ENCODE measurements at places on chromosomes 7 and 10. TPM values are rescaled to one million over a fixed set of nuclear protein-coding genes. Genes with fewer than 3 reads are reported as not detected.

Gene SPOCK2
- total RNA-seq = 0.33 TPM

Gene TUBB8
- not detected for total RNA-seq

Gene DENND2A
- total RNA-seq = 39.0 TPM

Gene PTPRN2
- total RNA-seq = 0.77 TPM

GRCh38 chr7:12030116-12030515 lies 181.0 kb upstream of the TMEM106B start:
- no peaks in the 10 kb centered on the region for H3K27me3 ChIP-seq
- H3K36me3 ChIP-seq = no peaks in the 10 kb centered on the region
- no peak overlapping the region for H3K4me3 ChIP-seq
- no peak for DNase-seq
- no peak overlapping the region for H3K27ac ChIP-seq

- no peak for DNase-seq
- H3K27ac ChIP-seq = no peak overlapping the region
- no peaks in the 10 kb centered on the region for H3K36me3 ChIP-seq
- no peaks in the 10 kb centered on the region for H3K27me3 ChIP-seq
- H3K4me1 ChIP-seq = no peaks in the 10 kb centered on the region
- no peak overlapping the region for H3K4me3 ChIP-seq
These were observed 127.6 kb upstream of the UNC5B start for GRCh38 chr10:71084818-71085126.

- H3K27me3 ChIP-seq = no peaks in the 10 kb centered on the region
- H3K4me3 ChIP-seq = no peak overlapping the region
- H3K27ac ChIP-seq = no peak overlapping the region
- H3K4me1 ChIP-seq = peaks cover 3% of the 10 kb centered on the region
- no peaks in the 10 kb centered on the region for H3K36me3 ChIP-seq
These were observed 228.8 kb downstream of the TRIL start for GRCh38 chr7:28729281-28729680.

DNA sequence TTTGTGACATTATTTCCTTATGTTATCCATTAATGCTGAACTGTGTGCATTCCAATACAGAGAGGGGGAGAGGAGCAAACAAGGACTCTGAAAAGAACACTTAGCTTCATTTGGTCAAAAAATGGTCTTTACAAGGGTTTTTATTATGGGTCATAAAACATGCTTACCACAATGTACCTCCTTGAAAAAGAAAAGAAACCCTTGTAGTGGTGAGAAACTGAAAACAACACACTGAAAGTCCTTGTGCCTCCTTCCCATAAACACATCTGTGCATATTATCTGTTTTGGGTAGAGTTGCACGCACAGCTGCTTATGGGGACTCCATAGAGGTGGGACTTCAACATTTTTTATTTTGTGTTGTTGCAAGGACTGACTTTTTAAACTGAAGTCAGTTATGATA lies 98.7 kb downstream of the CDK6 start:
- H3K27me3 ChIP-seq = no peaks in the 10 kb centered on the region
- no peak for DNase-seq
- no peaks in the 10 kb centered on the region for H3K36me3 ChIP-seq
- peaks cover 13% of the 10 kb centered on the region for H3K4me1 ChIP-seq

DNA sequence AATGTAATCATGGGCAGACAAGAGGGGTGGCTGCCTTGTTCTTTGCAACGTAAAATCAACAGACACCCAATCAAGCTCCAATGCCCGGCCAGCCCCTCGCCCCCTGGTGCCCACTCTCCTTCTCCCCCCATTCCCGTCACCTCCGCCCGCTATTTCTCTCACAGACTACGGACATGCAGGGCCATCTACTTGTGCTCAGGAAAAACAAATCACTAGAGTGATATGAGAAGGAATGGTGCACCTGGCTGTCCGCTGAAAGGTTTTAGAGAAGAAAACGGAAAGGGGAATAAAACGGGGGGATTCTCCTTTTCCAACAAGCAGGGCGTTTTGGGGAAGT lies 396 bp downstream of the GRM8 start:
- H3K27me3 ChIP-seq = peaks cover 27% of the 10 kb centered on the region
- H3K36me3 ChIP-seq = no peaks in the 10 kb centered on the region
- peak overlapping the region; percentile 16 for H3K4me3 ChIP-seq
- no peak overlapping the region for H3K27ac ChIP-seq
- peaks cover 5% of the 10 kb centered on the region for H3K4me1 ChIP-seq

DNA sequence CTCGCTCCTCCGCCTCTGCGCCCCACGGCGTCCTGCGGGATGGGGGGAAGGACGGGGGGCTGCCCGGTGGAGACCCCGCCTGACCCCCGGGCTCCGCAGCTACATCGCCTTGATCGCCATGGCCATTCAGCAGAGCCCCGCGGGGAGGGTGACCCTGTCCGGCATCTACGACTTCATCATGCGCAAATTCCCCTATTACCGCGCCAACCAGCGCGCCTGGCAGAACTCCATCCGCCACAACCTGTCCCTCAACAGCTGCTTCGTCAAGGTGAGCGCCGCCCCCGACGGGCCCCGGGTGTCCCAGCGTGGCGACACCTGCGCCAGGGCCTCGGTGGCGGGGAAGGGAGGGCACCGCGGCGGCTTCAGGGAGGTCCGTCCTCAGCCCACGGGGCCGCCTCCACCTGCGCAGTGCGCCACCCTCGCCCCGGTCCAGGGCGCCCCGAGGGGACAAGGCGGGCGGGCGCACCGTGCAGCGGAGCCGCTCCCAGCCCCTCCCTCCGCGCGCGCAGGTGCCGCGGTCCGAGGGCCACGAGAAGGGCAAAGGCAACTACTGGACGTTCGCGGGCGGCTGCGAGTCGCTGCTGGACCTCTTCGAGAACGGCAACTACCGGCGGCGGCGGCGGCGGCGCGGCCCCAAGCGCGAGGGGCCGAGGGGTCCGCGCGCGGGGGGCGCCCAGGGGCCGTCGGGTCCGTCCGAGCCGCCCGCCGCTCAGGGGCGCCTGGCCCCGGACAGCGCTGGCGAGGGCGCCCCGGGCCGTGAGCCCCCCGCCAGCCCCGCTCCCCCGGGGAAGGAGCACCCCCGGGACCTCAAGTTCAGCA lies 793 bp downstream of the FOXL3 start:
- H3K4me3 ChIP-seq = no peak overlapping the region
- no peak for DNase-seq
- no peaks in the 10 kb centered on the region for H3K4me1 ChIP-seq
- no peaks in the 10 kb centered on the region for H3K36me3 ChIP-seq
- H3K27me3 ChIP-seq = peaks cover 35% of the 10 kb centered on the region

- no peak overlapping the region for H3K4me3 ChIP-seq
- H3K4me1 ChIP-seq = no peaks in the 10 kb centered on the region
- no peaks in the 10 kb centered on the region for H3K27me3 ChIP-seq
- peak; percentile 28 for DNase-seq
- H3K36me3 ChIP-seq = no peaks in the 10 kb centered on the region
- H3K27ac ChIP-seq = no peak overlapping the region
These were observed 270.1 kb downstream of the PTPRN2 start for GRCh38 chr7:158317238-158318205.

GRCh38 chr10:3107426-3107961 lies 40.1 kb downstream of the PFKP start:
- no peaks in the 10 kb centered on the region for H3K27me3 ChIP-seq
- no peak overlapping the region for H3K4me3 ChIP-seq
- peak overlapping the region; percentile 84 for H3K27ac ChIP-seq
- H3K4me1 ChIP-seq = no peaks in the 10 kb centered on the region

DNA sequence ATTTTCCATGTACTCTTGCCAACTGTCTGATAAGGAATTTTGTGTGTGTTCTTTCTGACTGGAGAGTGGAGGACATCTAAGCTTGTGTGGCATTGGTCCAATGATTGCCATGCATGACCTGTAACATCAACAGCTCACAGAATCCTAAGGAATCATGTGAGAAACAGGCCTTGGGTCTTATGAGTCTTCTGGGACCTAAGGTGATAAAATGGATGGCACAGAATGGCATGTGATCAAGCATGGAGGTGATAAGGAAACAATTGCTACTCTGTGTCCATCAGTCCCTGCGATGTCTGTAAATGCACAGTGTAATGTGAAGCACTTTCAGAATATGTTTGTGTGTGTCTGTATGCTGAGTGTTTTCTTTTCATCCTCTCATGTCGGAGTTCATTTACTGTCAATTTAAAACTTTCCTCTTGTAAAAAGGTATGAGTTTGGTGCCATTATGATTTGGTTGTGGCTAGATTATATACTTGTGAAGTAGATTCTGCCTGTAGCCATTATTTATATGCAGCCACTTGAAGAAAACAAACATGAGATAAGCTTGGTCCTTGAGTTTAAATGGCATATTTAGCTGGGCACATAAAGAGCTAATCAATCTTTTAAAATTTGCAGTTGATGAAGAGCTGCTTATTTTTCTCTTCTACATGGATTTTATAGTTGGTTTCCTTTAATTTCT lies 127.5 kb downstream of the VPS50 start:
- no peaks in the 10 kb centered on the region for H3K27me3 ChIP-seq
- no peaks in the 10 kb centered on the region for H3K4me1 ChIP-seq
- H3K36me3 ChIP-seq = no peaks in the 10 kb centered on the region
- no peak overlapping the region for H3K4me3 ChIP-seq

DNA sequence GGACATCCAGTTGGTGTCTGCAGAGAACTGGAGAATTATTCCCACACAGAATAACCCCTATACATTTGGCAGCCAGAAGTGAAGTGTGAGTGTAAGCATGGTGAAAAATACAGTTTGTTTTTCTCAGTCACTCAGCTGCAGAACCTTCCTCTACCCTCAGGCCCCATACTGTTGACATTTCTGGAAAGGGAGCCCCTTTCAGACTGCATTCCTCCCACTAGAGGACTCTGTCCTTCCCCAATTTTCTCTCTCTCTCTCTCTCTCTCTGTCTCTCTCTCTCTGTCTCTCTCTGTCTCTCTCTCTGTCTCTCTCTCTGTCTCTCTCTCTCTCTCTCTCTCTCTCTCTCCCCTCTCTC lies 86.8 kb upstream of the STEAP1B start:
- peak; percentile 68 for DNase-seq
- no peaks in the 10 kb centered on the region for H3K27me3 ChIP-seq
- no peak overlapping the region for H3K27ac ChIP-seq
- no peaks in the 10 kb centered on the region for H3K36me3 ChIP-seq
- H3K4me3 ChIP-seq = no peak overlapping the region

DNA sequence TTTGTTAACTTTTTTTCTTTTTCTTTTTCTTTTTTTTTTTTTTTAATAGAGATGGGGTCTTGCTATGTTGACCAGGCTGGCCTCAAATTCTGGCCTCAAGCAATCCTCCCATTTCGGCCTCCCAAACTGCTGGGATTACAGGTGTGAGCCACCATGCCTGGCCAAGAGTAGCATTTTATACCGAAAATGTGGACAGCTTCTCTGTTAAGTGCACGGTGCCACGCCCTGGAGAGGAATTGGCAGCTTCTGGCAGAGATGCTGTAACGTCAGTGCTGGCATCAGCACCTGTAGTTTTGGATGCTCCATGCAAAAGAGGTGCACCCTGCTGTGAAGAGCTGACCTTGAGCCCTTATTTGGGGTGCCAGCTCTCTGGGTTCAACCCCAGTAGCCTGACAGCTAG lies 18.2 kb downstream of the IL15RA start:
- no peaks in the 10 kb centered on the region for H3K27me3 ChIP-seq
- no peak overlapping the region for H3K4me3 ChIP-seq
- H3K27ac ChIP-seq = no peak overlapping the region
- no peaks in the 10 kb centered on the region for H3K4me1 ChIP-seq

GRCh38 chr7:111638078-111638477 lies 75.8 kb upstream of the IMMP2L start:
- no peak overlapping the region for H3K4me3 ChIP-seq
- no peak for DNase-seq
- H3K27ac ChIP-seq = no peak overlapping the region
- no peaks in the 10 kb centered on the region for H3K4me1 ChIP-seq
- no peaks in the 10 kb centered on the region for H3K27me3 ChIP-seq
- no peaks in the 10 kb centered on the region for H3K36me3 ChIP-seq

DNA sequence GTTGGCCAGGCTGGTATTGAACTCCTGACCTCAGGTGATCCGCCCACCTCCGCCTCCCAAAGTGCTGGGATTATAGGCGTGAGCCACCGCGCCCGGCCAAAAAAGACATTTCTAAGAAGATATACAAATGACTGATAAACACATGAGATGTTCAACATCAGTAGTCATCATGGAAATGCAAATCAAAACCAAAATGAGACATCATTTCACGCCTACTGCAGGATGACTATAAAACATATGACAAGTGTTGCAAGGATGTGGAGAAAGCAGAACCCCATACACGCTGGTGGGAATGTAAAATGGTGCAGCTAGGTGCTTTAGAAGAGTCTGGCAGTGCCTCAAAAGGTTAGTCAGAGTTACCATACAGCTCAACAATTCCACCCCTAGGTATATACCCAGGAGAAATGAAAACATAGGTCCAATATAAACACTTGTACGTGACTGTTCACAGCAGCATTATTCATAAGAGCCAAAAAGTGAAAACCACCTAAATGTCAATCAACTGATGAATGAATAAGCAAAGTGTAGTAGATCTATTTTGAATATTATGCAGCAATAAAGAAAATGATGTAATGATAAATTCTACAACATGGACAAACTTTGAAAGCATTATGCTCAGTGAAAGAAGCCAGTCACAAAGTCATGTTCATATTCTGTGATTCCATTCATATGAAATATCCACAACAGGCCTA lies 24.5 kb downstream of the TMEM209 start:
- no peaks in the 10 kb centered on the region for H3K27me3 ChIP-seq
- no peak overlapping the region for H3K4me3 ChIP-seq
- H3K36me3 ChIP-seq = peaks cover 2% of the 10 kb centered on the region
- no peak overlapping the region for H3K27ac ChIP-seq
- DNase-seq = no peak
- no peaks in the 10 kb centered on the region for H3K4me1 ChIP-seq

- H3K4me3 ChIP-seq = no peak overlapping the region
- no peaks in the 10 kb centered on the region for H3K4me1 ChIP-seq
- DNase-seq = no peak
- H3K36me3 ChIP-seq = no peaks in the 10 kb centered on the region
- no peak overlapping the region for H3K27ac ChIP-seq
These were observed 81.0 kb downstream of the HACD1 start for GRCh38 chr10:17536221-17536620.

- no peaks in the 10 kb centered on the region for H3K27me3 ChIP-seq
- H3K36me3 ChIP-seq = no peaks in the 10 kb centered on the region
- H3K4me1 ChIP-seq = peaks cover 5% of the 10 kb centered on the region
- no peak for DNase-seq
These were observed 162.6 kb upstream of the AGR3 start for GRCh38 chr7:17044396-17044795.

- H3K4me3 ChIP-seq = no peak overlapping the region
- no peak for DNase-seq
- H3K27me3 ChIP-seq = no peaks in the 10 kb centered on the region
- no peaks in the 10 kb centered on the region for H3K36me3 ChIP-seq
- H3K4me1 ChIP-seq = no peaks in the 10 kb centered on the region
These were observed 78.2 kb upstream of the CHST15 start for GRCh38 chr10:124171561-124171960.

DNA sequence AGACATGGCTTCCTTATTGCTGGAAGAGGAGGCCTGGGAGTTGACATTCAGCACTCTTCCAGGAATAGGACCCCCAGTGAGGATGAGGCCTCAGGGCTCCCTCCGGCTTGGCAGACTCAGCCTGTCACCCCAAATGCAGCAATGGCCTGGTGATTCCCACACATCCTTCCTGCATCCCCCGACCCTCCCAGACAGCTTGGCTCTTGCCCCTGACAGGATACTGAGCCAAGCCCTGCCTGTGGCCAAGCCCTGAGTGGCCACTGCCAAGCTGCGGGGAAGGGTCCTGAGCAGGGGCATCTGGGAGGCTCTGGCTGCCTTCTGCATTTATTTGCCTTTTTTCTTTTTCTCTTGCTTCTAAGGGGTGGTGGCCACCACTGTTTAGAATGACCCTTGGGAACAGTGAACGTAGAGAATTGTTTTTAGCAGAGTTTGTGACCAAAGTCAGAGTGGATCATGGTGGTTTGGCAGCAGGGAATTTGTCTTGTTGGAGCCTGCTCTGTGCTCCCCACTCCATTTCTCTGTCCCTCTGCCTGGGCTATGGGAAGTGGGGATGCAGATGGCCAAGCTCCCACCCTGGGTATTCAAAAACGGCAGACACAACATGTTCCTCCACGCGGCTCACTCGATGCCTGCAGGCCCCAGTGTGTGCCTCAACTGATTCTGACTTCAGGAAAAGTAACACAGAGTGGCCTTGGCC lies 4.3 kb downstream of the PGAM2 start:
- H3K4me1 ChIP-seq = no peaks in the 10 kb centered on the region
- H3K4me3 ChIP-seq = no peak overlapping the region
- no peak for DNase-seq

Measured in fibroblast of lung (primary cell).